ENCODE measurements at places on chromosomes 3 and 15.

DNA sequence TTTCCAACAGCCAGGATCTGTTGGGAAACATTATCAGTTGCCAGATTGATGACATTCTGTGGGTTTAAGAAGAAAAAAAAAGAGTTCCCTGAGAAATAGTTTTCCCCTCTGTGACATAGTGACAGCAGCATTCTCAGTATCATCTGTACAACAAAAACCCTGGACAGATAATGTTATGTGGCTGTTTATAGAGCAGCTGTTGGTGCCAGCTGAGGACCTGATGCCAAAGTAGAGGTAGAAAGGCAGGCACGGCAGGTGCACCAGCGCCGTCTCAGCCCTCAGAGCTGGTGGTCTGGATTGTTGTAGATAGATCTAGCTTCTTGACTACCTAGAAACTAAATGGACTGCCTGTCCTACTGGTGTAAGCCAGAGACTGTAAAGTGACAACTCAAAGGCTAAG lies 56.2 kb upstream of the FILIP1L start:
- no peak for DNase-seq

DNA sequence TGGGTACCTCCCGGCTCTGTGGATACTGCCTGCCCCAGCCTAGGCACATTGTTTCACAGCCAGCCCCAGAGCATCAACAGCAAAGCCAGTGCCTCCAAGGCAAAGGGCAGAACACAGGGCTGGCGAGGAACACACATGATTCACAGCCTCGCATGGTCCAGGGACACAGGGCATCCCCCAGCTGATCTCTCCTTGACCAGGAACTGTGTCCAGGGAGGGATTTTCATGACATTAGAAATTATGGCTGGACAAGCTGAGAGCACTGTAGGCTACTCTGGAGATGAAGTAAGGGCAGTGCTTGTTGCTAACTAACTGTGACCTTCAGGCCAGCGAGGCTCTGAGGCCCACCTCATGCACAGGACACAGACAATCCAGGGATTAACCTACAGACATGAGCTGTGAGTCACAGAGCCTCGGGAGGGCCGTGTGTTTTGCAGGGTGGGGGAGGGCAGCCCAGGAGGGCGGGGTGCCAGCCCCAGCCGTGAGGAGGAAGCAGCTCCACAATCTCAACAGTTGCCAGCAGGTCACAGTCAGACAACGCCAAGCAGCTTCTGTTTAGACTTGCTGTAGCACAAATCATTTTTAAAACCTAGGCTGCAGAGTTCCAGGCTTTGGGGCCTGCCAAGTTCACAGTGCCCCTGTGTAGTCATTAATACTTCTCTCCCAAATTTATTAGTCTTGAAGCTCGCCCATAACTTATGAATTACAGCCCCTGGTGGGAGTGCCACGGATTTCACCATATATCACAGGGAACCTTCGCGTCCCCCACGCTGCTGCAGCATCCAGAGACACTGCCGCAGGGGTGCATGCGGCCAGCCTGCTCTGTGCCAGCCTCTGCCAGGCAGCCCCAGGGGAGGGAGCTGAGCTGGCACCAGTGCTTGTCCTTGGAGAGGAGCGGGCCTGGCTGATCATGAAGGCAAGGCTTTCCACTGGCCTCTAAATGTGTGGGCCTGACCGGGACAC lies 114.7 kb downstream of the ETFA start:
- no peak for DNase-seq

GRCh38 chr3:34056951-34057390 lies 258.5 kb downstream of the PDCD6IP start:
- no peak for DNase-seq

GRCh38 chr3:15614958-15615357 lies 13.4 kb downstream of the BTD start:
- DNase-seq = no peak

GRCh38 chr15:39628144-39628508 lies 47.2 kb downstream of the THBS1 start:
- no peak for DNase-seq

DNA sequence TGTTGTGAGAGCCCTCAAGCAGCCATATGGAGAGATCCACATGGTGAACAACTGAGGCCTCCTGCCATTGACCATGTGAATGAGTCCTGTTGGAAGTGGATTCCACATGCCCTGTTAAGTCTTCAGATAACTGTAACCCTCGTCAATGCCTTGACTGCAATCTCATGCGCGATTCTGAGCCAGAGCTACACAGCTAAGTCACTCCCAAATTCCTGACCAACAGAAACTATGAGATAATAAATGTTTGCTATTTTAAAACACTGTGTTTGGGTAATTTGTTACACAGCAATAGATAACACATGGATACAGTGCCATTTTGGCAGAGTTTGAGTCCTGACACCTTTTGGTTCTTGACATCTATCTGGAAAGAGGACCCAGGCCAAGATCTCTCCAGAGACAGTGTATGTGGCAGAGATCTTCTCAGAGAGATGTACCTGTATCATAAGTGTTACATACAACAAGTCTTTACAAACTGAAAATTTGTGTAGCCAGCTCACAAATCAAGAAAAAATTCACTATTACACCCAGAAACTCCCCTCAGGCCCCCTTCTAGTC lies 34.5 kb upstream of the BNC1 start:
- DNase-seq = no peak

Measured in SIG-M5 (cell line).